ENCODE measurements at places on chromosomes 2 and 18.

GRCh38 chr2:109001201-109001600, 12.2 kb upstream of the EDAR start:
- no peak for DNase-seq

GRCh38 chr2:161379740-161380139, 36.4 kb upstream of the TBR1 start:
- DNase-seq = no peak

GRCh38 chr2:73072129-73072395, 550 bp upstream of the SFXN5 start:
- no peak for DNase-seq

GRCh38 chr2:232315049-232315922, 63.3 kb upstream of the ALPP start:
- no peak for DNase-seq

- no peak for DNase-seq
Measured at GRCh38 chr2:233746475-233747282, 13.4 kb upstream of the UGT1A1 start.
